ENCODE measurements at places on chromosomes 7 and 10. TPM values are rescaled to one million over a fixed set of nuclear protein-coding genes. Genes with fewer than 3 reads are reported as not detected.

Gene GHITM
- 171 TPM for total RNA-seq

- DNase-seq, result no peak
These were observed 1.9 kb downstream of the ZCCHC24 start for GRCh38 chr10:79443338-79444198.

GRCh38 chr10:85557077-85557476 is 809.5 kb downstream of the GRID1 start:
- DNase-seq, result no peak

GRCh38 chr7:143239813-143240212 is 18.0 kb downstream of the TAS2R40 start:
- no peak for DNase-seq

Gene LANCL2
- 95.9 TPM for total RNA-seq

DNA sequence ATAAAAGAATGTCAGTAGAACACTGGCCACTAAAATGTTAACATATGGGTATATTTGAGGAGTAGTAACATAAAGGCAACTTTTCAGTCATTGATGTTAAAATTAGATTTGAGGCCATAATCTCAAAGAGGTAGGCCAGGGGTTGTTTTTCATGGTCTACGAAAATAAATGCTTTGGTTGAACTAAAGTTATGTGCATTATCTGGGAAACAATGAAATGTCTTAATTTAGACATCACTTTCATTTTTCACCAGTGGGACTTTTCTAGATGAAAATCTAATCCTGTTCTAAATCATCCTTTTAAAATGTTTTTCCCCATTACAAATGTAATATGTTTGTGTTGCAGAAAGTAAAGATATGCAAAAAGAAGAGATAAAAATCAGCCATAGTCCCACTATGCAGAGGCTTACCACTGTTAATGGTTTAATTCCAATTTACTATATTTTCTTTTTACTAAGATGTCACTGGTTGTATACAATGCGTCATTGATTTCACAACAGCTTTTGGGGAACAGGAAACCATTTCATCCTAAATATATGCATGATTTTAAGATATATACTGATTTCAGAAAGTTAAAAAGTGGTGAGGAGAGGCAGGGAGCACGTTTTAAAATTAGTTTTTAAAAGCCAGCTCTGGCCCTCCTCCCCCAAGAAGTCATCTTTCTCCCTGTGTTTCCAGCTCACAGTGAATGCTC is 64.3 kb downstream of the ARID5B start:
- DNase-seq, result no peak

Gene ANKRD2
- not detected for total RNA-seq

DNA sequence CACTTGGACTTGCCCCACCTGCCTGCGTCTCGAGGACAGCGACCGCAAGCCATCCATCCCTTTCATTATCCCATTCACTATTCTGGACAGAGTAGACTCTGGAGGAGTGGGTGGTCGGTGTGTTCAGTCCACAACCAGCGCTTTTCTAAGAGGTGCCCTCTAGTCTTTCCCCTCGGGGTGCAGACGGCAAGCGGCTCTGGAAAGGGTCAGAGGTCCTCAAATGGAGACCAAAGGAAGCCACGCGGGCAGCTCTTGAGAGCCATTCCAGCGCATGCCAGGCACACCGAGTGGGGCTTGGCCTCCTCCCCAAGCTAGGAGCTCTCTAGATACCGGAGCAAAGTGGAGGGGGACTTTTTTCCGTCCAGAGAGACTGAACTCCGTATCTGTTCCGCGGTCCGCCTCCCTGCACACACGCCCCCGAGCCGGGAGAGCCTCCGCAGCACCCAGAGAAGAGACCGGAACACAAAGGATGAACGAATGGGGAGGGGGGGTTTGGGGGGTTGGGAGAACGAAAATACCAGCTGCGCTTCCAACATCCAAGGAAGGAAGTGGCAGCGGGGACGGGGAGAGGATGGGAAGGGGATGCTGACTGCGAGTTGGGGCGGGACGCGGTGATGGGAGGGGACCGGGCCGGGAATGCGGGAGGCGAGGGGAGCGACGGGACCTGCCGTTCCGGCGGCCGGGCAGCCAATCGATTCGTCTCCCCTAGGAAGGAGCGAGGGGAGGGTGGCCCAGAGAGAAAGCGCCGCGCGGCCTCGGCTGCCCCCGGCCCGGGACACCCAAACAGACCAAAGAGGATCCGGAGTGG is 515 bp downstream of the GSDME start:
- peak; percentile 88 for DNase-seq

DNA sequence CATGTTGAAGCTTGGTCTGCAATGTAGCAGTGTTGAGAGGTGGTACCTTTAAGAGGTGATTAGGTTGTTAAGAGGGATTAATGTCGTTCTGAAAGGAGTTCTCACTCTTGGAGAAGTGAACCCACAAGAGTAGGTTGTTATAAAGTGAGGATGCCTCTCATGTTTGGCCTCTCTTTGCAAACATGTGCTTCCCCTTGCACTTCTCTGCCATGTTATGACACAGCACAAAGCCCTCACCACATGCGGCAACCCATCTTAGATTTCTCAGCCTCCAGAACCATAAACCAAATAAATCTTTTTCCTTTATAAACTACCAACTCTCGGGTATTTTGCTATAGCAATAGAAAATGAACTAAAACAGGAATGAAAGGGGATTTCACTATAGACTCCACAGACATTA is 66.3 kb downstream of the KMT2C start:
- DNase-seq, result no peak

- DNase-seq, result no peak
These were observed 227.0 kb downstream of the BBS9 start for GRCh38 chr7:33356336-33356735.

Gene FXYD4
- not detected for total RNA-seq

GRCh38 chr7:76225379-76225778 is 23.7 kb downstream of the SRRM3 start:
- DNase-seq, result peak; percentile 45

Gene CUZD1
- 0.77 TPM for total RNA-seq

Data from Daoy (cell line).